Fibroblast of skin of abdomen (primary cell): ENCODE measurements at places on chromosomes 7 and 10.

DNA sequence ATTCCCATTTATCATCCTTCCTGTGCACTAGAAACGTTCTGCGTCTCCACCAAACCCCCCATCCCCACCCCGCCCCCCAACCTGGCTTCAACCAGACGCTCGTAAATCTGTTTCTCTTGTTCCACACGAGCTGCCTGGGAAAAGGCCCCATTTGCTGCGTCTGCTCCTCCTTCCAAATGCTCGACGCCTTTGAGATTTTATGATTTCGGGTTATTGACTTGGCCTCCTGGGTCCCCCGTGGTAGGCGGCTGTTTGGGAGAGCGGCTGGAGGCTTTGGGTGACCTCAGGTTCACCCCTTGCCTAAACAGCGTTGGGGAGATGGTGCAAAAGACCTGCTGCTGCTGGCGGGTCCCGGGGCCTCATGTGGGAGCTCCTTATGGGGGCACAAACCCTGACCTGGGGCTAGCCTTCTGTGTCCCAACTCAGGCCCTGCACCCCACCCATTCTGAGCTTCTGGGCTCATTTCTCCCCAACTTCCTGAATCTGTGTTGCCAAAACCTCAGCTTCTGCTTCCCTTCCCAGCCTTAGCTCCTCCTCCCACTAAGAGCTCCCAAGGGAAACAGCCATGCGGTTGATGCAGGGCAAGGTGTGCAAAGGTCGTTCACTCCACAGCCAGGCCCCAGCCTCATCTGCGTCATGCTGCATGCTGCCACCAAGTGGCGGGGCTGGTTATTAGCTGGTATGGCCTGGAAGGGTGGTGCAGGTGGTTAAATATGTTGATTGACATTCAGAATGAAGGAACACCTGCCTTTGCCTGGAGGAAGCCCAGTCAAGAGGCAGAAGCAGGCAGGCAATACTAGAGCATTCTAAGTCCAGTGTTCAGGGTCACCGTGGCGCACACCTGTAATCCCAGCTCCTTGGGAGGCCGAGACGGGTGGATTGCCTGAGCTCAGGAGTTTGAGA is 49.1 kb upstream of the ELN start:
- peak; percentile 86 for DNase-seq

DNA sequence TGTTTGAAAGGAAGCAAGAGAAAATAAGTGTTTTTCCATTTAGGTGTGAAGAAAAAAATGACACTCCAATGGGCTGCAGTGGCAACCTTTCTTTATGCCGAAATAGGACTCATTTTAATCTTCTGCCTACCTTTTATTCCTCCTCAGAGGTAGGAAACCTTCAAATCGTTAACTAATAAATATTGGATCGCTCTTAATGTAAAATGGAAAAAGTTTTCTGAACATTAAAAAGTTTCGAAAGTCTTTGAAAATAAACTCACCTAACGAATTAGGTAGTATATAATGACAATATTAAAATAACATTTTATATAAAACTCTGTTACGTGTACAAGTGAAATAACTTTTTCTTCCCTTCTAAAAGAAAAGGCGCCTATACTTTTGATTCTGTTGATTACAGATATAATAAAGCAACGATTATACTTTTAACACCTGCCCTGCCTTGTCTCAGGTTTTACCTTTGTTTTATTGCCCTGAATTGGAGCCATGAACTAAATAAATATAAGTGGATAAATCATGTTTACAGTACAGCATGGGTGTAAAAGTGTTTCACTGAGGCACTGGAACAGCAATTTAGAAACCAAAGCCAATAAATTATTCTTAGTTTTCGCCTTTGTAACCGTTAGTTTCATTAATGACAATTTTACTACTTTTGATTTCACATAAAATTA is 804 bp downstream of the BCAP29 start:
- no peak for DNase-seq

GRCh38 chr10:35963685-35964084 is 321.6 kb upstream of the FZD8 start:
- no peak for DNase-seq

DNA sequence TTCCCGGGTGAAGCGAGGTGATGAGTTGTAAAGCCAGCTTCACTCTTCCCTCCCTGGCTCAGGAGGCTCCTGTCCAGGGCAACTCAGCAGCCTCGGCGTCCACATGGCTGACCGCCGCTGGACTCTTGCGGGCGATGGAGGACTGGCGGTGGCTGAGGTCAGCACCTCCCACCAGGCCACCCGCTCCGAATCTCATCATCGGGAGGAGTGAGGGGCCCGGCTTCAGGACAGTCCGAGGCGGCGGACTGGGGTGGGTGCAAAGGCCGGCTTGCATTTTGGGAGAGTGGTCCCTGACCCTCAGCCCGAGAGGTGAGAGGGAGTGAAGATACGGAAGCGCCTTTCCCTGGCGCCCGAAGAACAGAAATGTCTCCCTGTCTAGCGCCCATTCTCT is 759 bp downstream of the DNAJB12 start:
- no peak for DNase-seq

GRCh38 chr10:119302591-119303253 is 95.4 kb downstream of the GRK5 start:
- no peak for DNase-seq

GRCh38 chr10:123513870-123514269 is 152.3 kb upstream of the GPR26 start:
- DNase-seq, result no peak

GRCh38 chr10:116038259-116038658 is 234.7 kb downstream of the GFRA1 start:
- DNase-seq, result peak; percentile 29

DNA sequence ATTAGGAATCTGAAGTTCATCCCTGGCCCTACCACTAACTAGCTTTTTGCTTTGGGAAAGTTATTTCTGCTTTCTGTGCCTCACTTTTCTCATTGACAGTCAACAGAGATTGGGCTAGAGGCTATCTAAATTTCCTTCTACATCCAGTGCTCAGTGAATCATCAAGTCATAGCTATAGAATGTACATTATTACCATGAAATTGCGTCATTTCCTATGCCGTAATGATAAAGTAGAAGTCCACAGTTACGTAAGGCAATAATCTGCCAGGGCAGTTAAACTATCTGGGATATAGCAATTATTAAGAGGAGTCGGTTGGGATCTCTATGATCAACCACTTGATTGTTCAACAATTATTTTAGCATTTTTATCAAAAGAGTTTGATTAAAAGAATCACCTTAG is 64.4 kb downstream of the ITGB8 start:
- DNase-seq, result peak; percentile 75

- peak; percentile 87 for DNase-seq
Measured at GRCh38 chr10:14385596-14386593, 55.2 kb upstream of the FRMD4A start.

- DNase-seq, result no peak
Measured at GRCh38 chr7:104196161-104196560, 11.7 kb downstream of the ORC5 start.

GRCh38 chr7:67788669-67789068 is 792.0 kb downstream of the TYW1 start:
- peak; percentile 56 for DNase-seq

DNA sequence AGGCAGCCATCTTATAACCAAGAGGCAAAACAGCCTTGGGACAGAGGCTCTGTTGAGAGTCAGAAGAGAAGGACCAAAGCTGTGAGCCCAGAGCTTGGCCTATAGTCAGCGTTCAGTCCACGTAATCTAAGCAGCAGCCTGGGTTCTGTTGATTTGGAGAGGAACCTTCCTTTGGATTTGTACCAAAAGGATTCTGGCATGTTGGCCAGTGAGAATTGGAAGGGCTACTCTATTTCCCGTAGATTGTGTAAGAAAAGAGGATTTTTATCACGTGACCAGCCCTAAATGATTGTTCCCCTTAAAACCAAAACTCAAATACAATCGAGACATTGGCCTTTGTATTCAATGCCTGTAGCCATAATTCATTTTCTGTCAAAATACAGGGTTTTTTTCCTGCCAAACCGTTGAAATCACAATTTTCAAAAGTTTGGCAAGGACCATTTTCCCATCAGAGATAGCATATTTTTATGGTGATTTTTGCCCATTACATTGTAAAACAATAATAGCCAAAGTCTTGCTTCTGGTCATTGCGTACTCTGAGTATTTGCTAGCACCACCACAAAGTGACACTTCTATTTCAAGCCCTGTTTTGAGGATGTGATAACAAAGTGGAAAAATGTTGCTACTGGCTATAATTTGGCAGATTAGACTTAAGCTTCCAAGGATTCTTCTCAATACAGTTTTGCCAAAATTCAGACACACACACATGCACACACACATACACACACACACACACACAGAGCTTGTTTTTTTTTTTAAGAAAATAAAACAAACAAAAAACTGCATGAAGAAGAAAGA is 23.1 kb upstream of the BMPER start:
- no peak for DNase-seq

DNA sequence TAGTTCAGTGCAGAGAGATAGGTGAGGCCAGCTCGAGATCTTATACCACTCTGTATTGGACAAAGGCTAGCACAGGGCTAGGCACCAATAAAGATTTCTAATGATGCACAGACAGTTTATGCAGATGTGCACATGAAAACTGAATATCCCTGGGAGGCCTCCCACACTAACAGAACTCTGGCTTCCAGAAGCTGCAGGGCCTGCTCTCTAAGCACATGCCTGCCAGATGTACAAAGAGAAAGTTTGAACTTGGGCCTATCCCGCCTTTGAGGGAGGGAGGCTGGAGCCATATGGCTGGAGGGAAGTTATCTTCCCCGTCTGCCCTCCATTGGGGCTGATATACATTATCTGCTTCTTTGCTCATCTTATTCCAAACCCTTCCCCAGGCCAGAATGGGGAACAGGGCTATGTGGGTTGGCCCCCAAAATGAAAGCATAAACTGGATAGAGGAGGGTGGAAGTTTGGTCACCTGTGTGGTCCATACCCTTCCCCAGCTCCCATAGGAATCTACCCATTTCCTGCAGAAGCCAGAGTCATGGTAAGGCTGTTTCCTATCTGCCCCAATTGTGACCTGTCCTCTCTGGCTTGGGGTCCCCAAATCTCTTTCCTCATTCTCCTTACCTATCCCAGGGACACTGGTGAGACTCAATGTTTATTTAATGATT is 3.8 kb downstream of the KAZALD1 start:
- peak; percentile 51 for DNase-seq

GRCh38 chr10:84375011-84375410 is 46.6 kb downstream of the CCSER2 start:
- peak; percentile 31 for DNase-seq

GRCh38 chr7:34457329-34457728 is 200.7 kb upstream of the NPSR1 start:
- no peak for DNase-seq

DNA sequence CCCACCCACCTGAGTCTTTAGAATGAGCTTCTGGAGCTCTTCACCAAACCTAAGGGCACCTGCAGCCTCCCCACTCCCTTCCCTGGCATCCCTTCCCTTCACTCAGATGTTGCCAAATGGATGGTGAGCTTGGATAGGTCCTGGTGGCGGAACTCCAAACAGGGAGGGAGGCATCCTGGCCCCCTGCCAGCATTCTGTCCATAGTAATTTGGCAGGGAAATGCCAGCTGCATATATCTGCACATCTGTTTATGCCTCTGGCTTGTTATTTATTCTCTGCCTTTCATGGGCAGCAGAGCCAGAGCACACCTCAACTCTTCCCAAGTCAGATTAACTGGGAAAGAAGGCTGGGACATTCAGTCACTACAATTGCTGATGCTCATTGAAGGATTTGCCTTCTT is 18.1 kb downstream of the KAZALD1 start:
- no peak for DNase-seq

DNA sequence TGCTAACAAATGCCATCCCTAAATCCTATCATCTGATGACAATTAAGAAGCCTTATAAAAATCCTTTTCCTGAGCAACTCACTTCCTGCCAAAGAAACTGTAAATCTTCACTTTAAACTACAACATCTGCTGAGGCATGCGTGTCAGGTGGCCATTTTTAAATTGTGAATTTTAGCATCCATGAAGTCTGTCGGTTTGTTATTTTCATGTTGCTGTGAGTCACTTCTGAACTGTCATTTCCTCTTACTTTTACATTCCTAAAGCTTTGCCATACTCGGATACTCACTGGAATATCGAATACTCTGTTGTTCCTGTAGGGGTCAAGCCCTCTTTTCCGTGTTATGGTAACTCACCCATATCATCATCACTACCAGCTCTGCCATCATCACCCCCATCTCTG is 34.3 kb upstream of the TMEM26 start:
- peak; percentile 87 for DNase-seq
